T-helper 2 cell (primary cell): ENCODE measurements at places on chromosomes 13 and 19.

DNA sequence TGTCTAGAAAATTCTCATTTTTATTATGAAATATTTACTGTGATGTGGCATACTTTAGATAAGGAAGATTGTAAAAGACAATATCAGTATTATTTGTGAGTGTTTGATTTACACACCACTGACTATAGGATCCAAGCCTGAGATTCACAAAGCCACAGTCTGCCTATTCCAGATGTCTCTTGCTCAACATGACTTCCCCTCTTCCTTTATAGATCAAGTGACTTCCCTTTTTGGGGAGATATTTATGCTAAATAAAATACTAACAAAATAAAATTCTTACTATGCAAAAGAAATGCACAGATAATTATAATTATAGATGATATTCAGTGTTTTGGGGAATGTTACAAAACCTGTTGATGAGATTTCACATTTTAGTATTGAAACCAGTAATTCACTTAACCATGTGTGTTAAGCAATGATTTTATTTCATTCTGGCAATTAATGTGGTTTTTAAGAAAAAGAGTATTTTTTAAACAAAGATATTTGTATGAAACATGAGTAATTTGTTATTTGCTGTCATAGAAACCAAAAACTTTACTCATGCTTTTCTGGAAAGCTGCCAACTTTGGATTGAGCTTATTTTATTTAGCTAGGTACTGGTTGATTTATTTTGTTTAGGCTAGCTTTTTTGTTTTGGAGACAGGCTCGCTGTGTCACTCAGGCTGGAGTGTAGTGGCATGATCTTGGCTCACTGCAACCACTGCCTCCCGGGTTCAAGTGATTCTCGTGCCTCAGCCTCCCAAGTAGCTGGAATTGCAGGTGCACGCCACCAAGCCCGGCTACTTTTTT, 13.7 kb upstream of the GPR183 start:
- no peak for DNase-seq

- DNase-seq, result peak; percentile 71
These were observed 36.3 kb downstream of the ELF1 start for GRCh38 chr13:40982772-40983171.

DNA sequence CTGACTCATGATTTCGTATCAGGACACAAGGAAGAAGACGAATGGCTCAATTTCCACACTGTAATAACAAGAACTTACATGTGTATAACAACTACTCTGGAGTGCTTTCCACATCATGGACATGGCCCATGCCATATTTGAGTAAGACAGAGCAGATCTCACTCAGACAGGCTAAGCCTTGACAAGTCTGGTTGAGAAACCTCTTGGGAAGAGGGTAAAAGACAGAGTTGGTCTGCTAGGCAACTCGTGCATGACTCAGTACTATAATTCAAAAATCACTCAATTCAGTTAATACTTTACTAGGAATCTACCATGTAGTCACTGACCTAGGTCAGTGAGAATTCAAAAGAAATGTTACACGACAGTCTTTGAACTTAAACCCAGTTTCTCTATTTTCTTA, 5.7 kb upstream of the THSD1 start:
- no peak for DNase-seq

GRCh38 chr13:50444726-50445125, 398.8 kb downstream of the DLEU7 start:
- DNase-seq, result no peak

- DNase-seq, result no peak
These were observed 13.0 kb upstream of the SPC24 start for GRCh38 chr19:11168568-11168967.

- DNase-seq, result no peak
These were observed 294.2 kb downstream of the ZNF536 start for GRCh38 chr19:30666301-30666803.

- no peak for DNase-seq
These were observed 336.0 kb downstream of the ATP8A2 start for GRCh38 chr13:25707726-25708125.

DNA sequence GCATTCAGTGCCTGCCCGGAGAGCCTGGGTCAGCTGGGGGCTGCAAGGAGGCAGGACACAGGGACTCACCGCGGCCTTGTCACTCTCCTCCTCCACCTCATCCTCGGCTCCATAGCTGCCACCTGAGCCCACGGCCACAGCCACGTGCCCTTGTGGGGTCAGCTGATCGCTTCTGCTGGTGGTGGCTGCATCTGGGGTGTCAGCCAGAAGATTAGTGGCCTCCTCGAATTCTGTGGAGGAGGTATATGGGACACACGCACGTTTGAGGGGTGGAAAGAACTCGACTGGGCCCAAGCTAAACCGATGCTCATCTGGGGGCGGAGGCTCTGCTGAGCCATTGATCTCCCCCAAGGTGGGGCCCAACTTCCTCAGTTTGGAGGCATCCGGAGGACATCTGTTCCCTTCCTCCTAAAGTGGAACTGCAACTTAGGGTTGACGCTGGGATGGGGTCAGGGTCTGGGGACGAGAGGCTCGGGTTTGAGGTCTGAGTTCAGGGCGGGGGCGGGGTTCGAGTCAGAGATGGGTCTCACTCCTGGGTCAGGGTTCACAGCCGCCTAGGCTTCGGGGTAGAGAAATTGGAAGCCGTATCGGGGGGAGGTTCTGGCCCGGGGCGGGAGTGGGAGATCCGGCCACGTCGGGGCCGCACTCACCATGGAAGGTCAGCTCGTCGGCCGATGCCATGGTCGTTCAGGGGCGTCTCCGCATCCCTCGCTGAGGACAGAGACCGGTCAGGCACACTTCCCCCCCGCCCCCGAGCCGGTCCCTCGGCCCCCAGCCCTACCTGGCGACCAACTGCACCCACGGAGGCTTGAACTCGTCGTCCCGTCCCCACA, 493 bp downstream of the YIPF2 start:
- no peak for DNase-seq

DNA sequence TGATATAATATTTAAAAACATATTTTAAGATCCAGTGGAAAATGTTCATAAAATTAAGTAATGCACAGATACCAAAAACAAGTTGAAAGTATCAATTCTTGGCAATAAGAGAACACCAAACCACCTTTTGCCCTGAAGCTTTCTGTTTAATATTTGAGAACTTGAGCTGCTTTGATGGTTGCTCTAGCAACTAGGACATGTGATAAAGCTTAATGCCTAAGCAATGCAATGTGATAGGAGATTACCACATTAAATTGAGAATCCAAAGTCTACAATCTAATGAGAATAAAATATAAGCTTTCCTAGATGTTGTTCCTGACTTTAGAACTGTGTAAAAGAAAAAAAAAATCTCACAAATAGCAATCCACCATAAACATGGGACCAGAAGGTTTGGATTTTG, 1367.5 kb upstream of the PCDH9 start:
- no peak for DNase-seq

DNA sequence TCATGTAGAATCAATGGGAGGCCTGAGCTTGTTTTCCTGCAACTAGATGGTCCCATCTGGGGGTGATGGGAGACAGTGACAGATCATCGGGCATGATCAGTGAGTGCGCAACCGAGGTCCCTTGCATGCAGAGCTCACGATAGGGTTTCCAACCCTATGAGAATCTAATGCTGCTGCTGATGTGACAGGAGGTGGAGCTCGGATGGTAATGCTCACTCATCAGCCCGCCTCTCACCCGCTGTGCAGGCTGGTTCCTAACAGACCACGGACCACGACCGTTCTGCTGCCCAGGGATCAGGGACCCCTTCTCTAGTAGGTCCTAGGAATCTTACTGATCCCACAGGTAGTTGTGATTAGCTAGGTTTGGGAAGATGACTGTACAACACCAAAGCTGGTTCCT, 23.5 kb upstream of the GARRE1 start:
- no peak for DNase-seq
